GM19239 (cell line): ENCODE measurements at places on chromosomes 6 and 20.

DNA sequence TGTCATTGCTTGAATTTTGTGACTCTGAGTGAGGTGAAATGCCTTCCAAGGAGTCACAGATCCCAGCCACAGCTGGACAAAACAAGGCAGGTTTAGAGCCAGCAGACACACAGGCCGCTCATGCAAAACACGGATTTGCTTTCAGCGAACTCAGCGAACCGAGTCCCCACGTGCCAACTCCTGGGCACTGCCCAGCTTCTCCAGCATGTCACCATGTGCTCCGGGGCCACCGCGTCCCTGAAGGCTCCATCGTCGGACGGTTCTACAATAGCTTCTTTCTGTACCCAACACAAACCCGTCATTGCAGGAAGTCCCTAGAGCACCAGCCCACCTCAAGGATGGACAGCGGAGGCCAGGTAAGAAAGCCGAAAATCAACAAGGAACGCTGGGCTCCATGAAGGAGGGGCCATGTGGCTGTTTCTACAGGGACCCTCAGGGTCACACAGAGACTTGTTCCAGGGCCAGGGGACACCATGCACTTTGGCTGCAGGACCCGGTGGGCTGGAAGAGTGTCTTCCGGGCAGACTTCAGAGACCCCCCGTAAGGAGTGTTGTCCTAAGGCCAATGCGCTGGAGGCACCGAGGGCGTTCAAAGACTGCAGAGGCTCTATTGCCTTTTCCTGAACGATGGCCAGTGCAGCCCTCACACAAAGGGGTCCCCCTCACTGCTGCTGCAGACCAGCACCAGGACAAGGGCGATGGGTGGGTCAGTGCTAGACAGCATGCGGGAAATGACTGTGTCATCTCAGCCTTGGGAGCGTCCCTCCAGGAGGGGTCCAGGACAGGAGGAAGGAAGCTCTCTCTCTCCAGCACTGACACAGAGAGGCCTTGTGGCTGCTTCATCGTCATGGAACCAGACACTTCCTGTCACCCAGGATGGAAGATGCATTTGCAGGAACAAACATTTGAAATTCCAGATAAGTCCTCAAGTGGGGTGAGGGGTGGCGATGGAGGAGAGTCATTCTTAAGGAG is 19.8 kb downstream of the DACT2 start:
- DNase-seq, result no peak

GRCh38 chr6:56288347-56288746 is 41.0 kb upstream of the COL21A1 start:
- DNase-seq, result no peak

- no peak for DNase-seq
Observed at GRCh38 chr6:11833626-11834592, 55.3 kb upstream of the ADTRP start.

DNA sequence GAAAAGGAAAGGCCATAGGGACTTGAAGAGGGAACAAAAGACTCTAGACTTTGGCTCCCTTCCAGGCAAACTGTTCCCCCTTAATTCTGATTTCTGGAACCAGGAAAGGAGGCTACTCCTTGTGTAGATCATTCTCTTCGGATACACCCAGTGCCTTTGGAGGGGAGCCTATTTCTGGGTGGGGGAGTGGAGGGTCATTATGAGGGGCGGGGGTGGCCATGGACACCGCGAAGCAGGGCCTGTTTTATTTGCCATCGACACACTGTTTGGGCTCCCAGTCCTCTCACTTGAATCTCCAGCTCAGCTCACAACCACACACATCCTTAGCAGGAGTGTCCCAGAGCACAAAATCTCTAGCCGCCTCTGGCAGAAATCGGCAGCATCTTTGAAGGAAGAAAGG is 132.3 kb downstream of the PXDC1 start:
- no peak for DNase-seq

DNA sequence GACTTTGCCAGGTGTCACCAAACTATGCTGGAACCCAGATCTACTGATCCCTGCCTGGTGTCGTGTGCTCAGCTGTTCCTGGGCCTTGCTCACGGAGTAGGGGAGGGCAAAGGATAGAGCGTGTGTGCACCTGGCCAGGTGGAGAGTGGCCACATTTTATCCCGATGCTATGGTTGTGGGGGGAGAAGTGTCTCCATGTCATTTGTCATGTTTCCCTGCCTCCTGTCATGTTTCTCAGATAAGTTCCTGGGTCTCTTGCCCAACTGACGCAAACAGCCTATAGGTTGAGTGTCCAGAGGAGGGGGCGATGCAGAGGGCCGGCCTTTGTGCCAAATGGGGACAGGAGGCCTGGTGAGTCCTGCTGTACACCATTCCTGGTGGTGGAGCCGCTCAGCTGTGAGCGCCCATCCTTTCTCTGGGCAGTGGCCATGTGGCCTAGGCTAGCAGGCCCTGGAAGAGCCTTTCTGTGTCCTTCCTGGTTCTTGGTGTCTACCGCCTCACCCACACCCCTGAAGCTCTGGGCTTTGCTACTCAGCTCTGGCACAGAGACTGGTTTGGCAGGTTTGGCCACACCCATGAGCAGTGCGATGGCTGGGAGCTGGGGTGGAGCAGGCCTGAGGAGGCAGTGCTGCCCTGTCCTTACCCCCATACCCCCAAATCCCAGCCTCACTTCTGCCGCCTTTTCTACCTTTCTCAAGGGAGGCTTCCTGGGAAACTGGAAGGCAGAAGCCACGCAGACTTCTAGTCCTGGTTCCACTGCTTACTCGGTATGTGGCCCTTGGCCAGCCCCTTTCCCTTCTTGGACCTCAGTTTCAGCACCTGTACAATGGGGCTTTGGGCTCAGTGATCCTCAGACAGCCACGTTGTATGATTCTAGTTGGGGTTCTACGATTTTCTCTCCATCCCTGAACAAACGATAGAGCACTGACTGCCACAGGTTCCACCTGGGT is 32.3 kb upstream of the EPB41L1 start:
- no peak for DNase-seq

GRCh38 chr20:14259689-14260088 is 77.7 kb downstream of the FLRT3 start:
- no peak for DNase-seq

- no peak for DNase-seq
Observed at GRCh38 chr6:115441651-115442050, 619.0 kb downstream of the FRK start.

DNA sequence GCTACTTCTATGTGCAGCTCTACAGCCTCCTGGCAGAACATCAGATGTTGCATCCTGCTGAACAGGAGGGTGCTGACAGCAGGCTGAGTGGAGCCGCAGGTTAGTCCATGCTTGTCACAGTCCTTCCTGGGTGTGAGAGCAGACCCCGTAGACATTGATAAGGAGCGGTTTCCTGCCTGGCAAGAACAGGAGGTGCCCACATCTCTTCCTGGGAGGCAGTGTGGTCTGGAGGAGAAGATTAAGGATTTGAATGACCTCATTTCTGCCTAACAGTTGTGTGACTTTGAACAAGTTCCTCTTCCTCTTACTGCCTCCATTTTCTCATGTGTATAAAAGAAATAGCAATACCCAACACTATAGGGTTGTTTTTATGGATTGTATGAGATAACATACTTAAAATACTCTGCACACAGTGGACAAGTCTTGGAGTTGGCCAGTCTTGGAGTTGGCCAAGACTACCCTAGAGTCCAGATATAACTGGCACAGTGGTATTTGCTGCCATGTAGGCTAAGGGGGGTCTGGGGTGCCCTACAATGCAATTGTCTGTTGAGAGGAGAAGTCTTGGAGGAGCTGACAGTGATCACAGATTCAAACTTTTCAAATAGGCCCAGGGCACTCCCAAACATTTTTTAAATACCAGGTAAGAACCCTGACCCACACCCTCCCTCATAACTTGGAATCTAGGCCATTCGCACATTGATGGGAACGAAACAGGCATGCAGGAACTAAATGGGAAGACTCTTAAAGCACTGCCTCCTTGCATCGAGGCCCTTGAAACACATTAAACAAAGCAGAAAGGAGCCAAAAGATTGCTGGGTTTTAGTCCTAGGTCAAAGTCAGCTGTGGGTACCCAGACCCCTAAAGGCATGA is 32.6 kb upstream of the TBC1D7 start:
- DNase-seq, result no peak

GRCh38 chr6:143068001-143068400 is 7.3 kb downstream of the AIG1 start:
- no peak for DNase-seq

- DNase-seq, result no peak
Observed at GRCh38 chr20:51634257-51634656, 91.7 kb upstream of the NFATC2 start.

- DNase-seq, result no peak
Observed at GRCh38 chr6:36312854-36313648, 23.6 kb downstream of the BNIP5 start.

GRCh38 chr6:162408826-162409535 is 318.6 kb downstream of the PRKN start:
- no peak for DNase-seq

DNA sequence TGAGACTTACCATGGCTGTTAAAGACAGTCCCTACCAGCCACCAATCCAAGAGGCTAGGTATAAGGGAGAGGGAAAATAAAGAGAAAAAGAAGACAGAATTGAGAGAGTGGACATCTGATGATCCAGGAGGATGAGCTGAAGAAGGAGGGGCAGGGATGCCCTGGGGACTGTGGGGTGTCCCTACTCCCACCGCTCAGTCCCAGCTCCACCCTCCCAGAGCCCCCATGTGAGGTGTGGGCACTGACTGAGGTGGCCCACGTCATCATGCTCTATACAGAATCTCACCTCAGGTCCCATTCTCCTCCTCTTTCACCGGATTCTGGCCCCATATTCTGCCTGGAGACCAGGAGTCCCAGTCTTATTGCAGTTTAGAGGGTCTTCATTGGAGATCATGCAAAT is 135.7 kb downstream of the KLHL32 start:
- DNase-seq, result no peak
